Amygdala (tissue), 56 donors: ENCODE measurements at places on chromosomes 16 and 17.

- no peak for DNase-seq
These were observed 2.8 kb downstream of the RAPGEFL1 start for GRCh38 chr17:40179923-40180659.

- DNase-seq, result no peak
These were observed 32.5 kb downstream of the HOXB1 start for GRCh38 chr17:48498164-48498850.

DNA sequence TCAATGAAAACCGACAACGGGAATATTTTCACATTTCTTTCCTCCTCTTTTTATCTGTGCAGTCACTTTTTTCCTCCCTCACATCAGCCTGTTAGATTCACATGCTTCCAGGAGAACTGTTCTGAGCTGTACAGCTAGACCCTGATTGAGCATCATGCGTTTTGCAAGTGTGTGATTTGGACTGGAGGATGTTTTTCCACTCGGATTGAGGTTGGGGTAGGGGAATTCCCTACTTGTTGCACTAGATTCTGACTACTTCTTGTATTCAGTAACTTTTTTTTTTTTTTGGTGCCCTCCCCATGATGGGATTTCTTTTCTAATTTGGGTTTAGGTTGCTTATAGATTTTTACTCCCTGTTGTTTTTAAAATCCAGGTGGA is 4.8 kb downstream of the MSI2 start:
- no peak for DNase-seq

DNA sequence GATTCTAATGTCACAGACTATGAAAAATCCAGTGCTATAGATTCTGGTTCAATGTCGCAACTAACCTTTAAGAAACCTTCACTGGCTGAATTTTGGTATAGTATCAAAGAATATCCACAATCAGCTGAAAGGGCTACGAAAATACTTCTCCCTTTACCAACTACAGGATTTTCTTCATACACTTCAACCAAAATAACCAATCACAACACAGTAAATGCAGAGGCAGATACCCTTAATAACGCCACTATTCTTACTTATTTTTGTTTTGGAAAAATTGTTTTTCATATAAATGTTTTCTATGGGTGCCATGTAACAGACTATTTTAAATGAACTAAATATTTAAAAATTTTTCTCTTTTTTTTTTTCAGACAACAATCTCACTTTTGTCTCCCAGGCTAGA is 48.9 kb upstream of the TRAP1 start:
- DNase-seq, result no peak

DNA sequence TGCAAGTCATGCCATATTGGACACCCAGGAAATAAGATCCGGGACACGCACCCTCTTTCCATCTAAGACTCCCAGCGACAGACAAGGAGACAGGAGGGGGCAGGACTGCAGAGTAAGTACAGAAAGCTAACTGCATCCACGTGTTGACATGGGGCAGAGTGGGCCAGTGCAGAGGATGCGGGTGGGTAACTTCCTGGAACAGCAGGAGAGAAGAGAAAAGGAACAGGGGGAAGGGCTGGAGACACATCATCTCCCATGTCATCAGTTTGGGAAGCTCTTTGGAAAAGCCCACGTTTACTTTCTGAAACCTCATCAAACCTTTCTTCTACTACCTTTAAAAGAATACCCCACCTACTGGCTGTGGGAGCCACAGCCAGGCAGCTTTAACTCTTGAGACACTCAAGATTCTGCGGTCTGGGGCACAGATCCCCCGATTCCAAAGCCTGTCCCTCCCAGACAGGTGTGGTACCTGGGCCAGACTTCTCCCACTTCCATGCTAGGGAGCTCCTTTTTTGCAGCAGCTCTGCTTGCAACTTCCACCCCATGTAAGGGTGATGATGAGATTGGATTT is 273.5 kb upstream of the RPL38 start:
- no peak for DNase-seq

GRCh38 chr16:30755955-30756780 is 5.7 kb downstream of the CFAP119 start:
- DNase-seq, result no peak

DNA sequence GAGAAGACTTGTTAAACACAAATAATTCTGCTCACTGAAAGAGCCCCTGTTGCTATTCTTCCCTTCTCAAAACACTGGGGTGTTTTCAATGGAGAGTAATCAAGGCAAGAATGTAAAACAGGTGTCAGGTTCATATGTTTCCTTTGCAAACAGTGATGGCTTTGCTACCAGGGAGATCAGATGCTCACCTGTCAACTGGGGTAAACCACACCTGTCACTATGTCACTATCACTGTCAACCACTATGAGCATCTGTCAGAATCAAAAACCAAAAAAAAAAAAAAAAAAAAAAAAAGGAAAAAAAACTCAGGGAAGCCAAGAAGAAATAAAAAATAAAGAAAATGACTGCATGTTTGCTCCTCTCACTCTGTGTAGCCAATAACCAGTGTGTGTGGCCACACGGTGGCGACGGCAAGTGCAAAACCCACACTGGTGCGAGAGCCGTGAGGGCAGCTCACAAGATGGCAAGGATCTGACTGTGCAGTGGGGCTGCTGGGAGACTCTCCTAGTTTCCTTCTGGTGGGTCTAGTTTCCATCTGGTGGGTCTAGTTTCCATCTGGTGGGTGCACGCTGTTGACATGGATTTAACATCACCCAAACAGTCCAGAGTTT is 22.7 kb downstream of the USP22 start:
- DNase-seq, result no peak
